Activated CD4-positive, alpha-beta T cell treated with anti-CD3 and anti-CD28 coated beads for 36 hours (primary cell): ENCODE measurements at places on chromosomes 5 and 9. TPM values are rescaled to one million over a fixed set of nuclear protein-coding genes. Genes with fewer than 3 reads are reported as not detected.
A peak's percentile ranks its signal among the peaks of the same experiment; 100 is the strongest.

The TMEM174 gene
- total RNA-seq: not detected

DNA sequence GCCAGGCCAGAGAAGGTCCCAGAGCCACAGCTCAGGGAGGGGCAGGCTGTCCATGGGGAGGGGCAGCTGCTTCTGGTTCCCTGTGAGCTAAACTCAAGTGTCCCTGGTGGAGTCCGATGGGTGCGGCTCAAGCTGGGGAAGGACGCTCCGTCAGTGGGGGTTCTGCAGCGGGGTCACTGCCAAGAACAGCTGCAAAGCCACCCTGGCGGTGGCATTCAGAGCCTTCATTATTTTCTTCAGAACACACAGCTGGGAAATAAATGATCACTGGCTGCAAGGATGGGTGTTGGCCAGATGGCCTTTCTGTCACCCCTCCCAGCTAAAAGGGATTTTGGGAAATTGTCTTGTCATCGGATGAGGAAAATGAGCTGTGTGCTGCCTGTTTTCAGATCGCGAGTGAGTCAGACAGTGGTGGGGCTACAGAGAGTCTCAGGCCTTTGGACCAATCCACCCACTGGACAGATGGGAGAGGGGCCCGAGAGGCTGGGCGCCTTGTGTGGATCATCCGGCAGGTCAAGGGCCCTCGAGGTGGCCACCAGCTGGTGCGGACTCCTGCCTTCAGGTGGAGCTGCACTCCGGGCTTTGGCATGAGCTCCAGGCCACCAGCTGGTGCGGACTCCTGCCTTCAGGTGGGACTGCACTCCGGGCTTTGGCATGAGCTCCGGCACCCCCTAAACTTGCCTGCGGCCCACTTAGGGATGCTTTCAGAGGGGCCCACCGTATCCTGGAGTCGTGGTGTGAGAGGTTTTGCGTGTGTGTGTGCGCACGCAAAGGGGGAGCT is 17.9 kb upstream of the GFPT2 start:
- DNase-seq: no peak

- no peak for DNase-seq
These were observed 91.1 kb upstream of the CEP78 start for GRCh38 chr9:78144663-78145377.

GRCh38 chr9:97954550-97954989 is 16.6 kb upstream of the HEMGN start:
- peak; percentile 69 for DNase-seq
